Epithelial cell of esophagus (primary cell): ENCODE measurements at places on chromosomes 1 and 21.

- DNase-seq: no peak
Observed at GRCh38 chr1:201436969-201437368, 15.4 kb upstream of the TNNI1 start.

DNA sequence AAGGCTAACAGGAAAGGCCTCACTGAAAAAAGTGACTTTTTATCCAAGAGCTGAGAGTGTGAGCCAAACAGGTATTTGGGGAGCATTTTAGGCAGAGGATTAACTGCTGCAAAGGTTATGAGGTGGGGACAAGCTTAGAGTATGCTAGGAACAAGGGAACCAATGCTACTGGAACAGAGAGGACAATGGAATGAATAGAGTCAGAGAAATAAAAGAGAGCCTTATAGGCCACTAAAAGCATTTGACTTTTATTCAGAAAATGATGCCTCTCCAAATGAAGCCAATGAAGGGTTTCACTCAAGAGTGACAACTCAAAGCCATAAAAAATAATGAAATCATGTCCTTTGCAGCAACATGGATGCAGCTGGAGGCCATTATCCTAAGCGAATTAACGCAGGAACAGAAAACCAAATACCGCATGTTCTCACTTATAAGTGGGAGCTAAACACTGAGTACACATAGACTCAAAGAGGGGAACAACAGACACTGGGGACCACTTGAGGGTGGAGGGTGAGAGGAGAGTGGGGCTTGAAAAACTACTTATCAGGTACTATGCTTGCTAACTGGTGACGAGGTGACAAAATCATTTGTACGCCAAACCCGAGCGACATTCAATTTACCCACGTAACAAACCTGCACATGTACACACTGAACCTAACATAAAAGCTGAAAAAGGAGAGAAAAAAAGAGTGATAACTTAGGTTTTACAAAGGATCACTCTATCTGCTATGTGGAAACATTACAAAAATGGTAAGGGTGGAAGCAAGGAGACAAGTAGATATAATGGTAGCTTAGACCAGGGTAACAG is 11.1 kb downstream of the PTP4A2 start:
- no peak for DNase-seq

DNA sequence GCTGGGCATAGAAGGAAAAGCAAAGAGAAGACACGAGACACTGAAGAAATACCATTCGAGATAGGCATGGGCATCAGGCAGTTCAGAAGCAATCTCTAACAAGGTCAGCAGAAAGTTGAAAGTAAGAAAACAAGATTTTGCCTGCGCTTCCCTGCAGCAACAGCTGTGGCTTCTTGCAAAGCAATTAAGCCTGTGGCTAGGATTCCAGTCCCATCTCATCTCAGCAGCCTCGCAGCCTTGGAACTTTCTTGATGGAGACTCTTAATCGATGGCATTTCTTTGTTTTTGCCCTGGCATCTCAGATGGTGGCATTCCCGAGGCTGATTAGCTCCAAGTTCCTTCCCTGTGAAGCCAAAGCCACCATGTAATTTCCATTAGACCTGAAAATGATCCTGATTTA is 64.6 kb upstream of the SPAG17 start:
- no peak for DNase-seq

DNA sequence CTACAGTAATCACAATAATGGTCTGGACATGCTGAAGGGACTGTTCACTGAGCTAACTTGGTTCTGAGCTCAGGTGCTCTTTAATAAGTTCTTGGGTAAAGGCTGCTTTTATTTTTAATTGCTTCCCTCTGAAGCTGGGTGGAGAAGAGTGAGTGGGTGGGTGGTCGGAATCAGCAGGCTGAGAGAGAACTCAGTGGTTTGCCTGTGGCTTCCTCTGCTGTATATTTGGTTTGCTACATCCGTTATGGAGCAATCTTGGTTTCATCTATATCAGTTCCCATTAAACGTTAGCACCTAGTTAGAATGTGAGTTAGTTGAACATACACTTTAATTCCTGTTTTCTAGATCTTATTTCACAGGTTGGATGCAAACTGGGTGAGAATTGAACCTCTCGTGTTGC is 23.3 kb downstream of the CNIH4 start:
- no peak for DNase-seq

DNA sequence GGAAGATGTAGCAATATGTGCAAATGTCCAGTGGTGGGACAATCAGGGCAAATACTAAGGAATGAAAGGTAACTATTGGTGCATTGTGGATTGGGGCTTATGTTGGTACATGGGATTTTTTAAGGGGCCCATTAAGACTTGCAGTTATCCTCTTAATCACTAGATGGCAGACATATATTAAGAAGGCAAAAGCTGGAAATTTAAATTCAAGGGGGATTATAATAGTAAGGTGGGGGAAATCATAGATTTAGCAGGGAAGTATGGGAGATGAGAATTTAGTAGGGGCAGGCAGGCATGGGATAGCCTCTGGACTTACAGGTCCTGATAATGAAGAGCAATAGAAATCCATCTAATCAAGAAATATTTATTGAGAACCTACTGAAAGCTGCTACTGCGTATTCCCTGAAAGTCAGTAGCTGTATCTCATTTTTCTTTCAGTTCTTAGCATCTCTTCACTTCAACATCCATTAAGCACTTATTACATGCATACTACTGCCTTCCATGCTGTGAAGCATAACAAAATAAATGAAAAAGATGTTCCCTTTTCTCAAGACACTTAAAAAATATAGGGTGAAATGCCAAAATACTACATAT is 251.8 kb downstream of the CRB1 start:
- peak; percentile 18 for DNase-seq

DNA sequence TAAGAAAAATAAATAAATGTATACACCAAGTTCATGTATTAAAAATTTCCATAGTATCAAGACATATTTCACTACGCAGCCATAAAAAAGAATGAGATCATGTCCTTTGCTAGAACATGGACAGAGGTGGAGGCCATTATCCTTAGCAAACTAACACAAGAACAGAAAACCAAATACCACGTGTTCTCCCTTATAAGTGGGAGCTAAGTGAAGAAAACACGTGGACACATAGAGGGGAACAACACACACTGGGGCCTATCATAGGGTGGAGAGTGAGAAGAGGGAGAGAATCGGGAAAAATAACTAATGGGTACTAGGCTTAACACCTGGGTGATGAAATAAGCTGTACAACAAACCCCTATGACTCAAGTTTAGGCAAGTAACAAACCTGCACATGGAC is 552.4 kb upstream of the PBX1 start:
- no peak for DNase-seq
